Activated CD4-positive, alpha-beta T cell treated with anti-CD3 and anti-CD28 coated beads, Interleukin-2, Interleukin-4, amounts not matched to agents 100 ng/mL and 50 ng/mL, durations not matched to agents 16 hours and 8 hours (primary cell): ENCODE measurements at places on chromosomes 7 and 10.

DNA sequence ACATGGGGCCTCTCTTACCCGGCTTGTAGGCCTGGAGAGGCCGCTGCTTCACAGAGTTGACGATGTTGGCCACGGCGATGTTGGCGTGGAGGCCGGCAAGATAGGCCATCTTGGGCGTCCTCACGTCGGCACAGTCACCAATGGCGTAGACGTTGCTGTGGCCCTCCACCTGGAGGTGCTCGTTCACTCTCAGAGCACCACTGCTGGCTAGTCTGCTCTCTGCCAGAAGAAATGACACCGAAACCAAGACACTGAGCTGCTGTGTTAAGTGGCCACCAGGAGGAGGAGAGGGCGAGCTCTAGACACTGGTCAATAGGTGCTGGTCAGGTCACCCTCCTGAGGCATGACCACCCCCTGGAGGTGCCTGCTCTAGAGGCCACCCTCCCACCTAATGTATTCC is 17.7 kb downstream of the AIFM2 start:
- DNase-seq, result no peak

GRCh38 chr10:22324893-22325271 is 4.0 kb downstream of the BMI1 start:
- no peak for DNase-seq

GRCh38 chr7:35648367-35648766 is 46.6 kb downstream of the HERPUD2 start:
- DNase-seq, result no peak

DNA sequence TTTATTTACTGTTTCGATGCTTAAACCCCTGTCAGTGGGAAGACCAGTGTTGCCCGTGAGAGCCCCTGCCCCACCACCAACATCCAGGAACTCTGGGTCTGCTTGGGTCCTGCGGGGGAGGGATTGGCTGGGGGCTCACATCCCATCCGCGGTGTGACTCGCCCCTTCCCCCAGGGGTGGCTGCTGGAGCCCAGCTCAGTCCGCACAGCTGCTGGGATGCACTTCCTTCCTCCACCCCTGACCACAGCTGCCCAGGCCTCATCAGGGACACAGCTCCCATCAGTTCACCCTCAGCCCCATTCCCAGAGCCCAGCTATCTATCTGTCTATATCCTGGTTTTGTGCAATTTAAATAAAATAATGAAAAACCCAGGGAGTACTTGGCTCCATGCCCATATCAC is 54.5 kb downstream of the JAKMIP3 start:
- DNase-seq, result no peak

- DNase-seq, result no peak
Observed at GRCh38 chr7:155681663-155682062, 37.2 kb downstream of the RBM33 start.
